Osteoblast (primary cell): ENCODE measurements at places on chromosomes 4 and X. TPM values are rescaled to one million over a fixed set of nuclear protein-coding genes. Genes with fewer than 3 reads are reported as not detected.

The PRSS48 gene
- not detected in 2 replicates for total RNA-seq

The ADH1C gene
- 0.59 and 0.72 TPM in 2 replicates for total RNA-seq

The GLOD5 gene
- total RNA-seq = not detected in 2 replicates

The NOX1 gene
- not detected in 2 replicates for total RNA-seq

The FNIP2 gene
- total RNA-seq = 73.4 and 78.9 TPM in 2 replicates

The CLNK gene
- not detected in 2 replicates for total RNA-seq

The GRIA2 gene
- under 0.01 TPM in 1 of 2 replicates, not detected in the other for total RNA-seq

The NDNF gene
- total RNA-seq = 9.8 and 11.5 TPM in 2 replicates

The S100G gene
- not detected in 2 replicates for total RNA-seq

The GAGE13 gene
- not detected in 2 replicates for total RNA-seq

The CABS1 gene
- not detected in 2 replicates for total RNA-seq

The USP9X gene
- 164 and 170 TPM in 2 replicates for total RNA-seq

The ARAP2 gene
- 0.59 and 3.6 TPM in 2 replicates for total RNA-seq

The TRIM61 gene
- 3.8 and 4.7 TPM in 2 replicates for total RNA-seq

The TMEM271 gene
- not detected in 2 replicates for total RNA-seq

The PRR32 gene
- total RNA-seq = not detected in 2 replicates

The FIP1L1 gene
- 77.5 and 78.2 TPM in 2 replicates for total RNA-seq

The RNF128 gene
- 0.59 and 0.72 TPM in 2 replicates for total RNA-seq

The LAMP2 gene
- 237 and 294 TPM in 2 replicates for total RNA-seq

The ATXN3L gene
- not detected in 2 replicates for total RNA-seq

The USP17L24 gene
- total RNA-seq = not detected in 2 replicates

The KCNE5 gene
- 0.29 and 0.36 TPM in 2 replicates for total RNA-seq

The RLIM gene
- 56.0 and 61.2 TPM in 2 replicates for total RNA-seq

The HTT gene
- 44.5 and 65.1 TPM in 2 replicates for total RNA-seq

The PHEX gene
- total RNA-seq = 0.88 and 1.4 TPM in 2 replicates

The CSN1S1 gene
- total RNA-seq = not detected in 2 replicates

The ABCD1 gene
- 14.1 and 16.3 TPM in 2 replicates for total RNA-seq

The SH3RF1 gene
- total RNA-seq = 33.0 and 37.6 TPM in 2 replicates

The MEPE gene
- not detected in 2 replicates for total RNA-seq

The ARR3 gene
- total RNA-seq = not detected in 2 replicates

The TAF1 gene
- 25.0 and 31.1 TPM in 2 replicates for total RNA-seq

The NOCT gene
- total RNA-seq = 15.9 and 18.1 TPM in 2 replicates

The GLRA3 gene
- total RNA-seq = not detected in 2 replicates

The MAPK10 gene
- 12.1 and 13.0 TPM in 2 replicates for total RNA-seq

The IDH3G gene
- 40.2 and 42.7 TPM in 2 replicates for total RNA-seq
